ENCODE measurements at places on chromosomes 2 and 18. TPM values are rescaled to one million over a fixed set of nuclear protein-coding genes. Genes with fewer than 3 reads are reported as not detected.

GRCh38 chr2:202147775-202148174, 74.7 kb downstream of the KIAA2012 start:
- H3K4me1 ChIP-seq, result no peaks in the 10 kb centered on the region
- H3K27me3 ChIP-seq, result no peaks in the 10 kb centered on the region
- no peak for DNase-seq
- no peak overlapping the region for H3K27ac ChIP-seq
- no peak overlapping the region for H3K4me3 ChIP-seq
- H3K36me3 ChIP-seq, result no peaks in the 10 kb centered on the region

DNA sequence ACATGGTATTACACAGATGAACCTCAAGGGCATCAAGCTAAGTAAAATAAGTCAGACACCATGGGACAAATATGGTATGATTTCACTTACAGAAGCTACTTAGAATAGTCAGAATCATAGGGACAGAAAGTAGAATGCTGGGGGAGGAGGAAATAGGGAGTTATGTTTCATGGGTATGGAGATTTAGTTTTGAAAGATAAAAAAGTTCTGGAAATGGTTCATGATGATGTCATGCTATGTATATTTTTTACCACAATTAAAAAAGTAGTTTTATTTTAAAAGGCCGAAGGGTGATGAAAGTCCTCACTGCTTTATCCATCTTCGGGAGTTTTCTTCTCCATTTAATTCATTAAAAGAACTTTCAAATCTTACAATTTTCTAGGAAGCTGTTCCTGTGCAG, 181.9 kb downstream of the CALCRL start:
- no peaks in the 10 kb centered on the region for H3K27me3 ChIP-seq
- no peaks in the 10 kb centered on the region for H3K36me3 ChIP-seq
- no peak for DNase-seq
- H3K4me3 ChIP-seq, result no peak overlapping the region

GRCh38 chr2:170243118-170243837, 65.3 kb downstream of the MYO3B start:
- no peak for DNase-seq
- H3K4me1 ChIP-seq, result no peaks in the 10 kb centered on the region
- no peaks in the 10 kb centered on the region for H3K36me3 ChIP-seq

- H3K27me3 ChIP-seq, result no peaks in the 10 kb centered on the region
- H3K4me3 ChIP-seq, result no peak overlapping the region
- no peaks in the 10 kb centered on the region for H3K4me1 ChIP-seq
- H3K36me3 ChIP-seq, result no peaks in the 10 kb centered on the region
- DNase-seq, result no peak
These were observed 67.3 kb upstream of the TNP1 start for GRCh38 chr2:216927163-216927562.

- H3K36me3 ChIP-seq, result no peaks in the 10 kb centered on the region
- no peak overlapping the region for H3K27ac ChIP-seq
- no peaks in the 10 kb centered on the region for H3K4me1 ChIP-seq
- H3K4me3 ChIP-seq, result no peak overlapping the region
- no peaks in the 10 kb centered on the region for H3K27me3 ChIP-seq
These were observed 425.8 kb upstream of the SYT4 start for GRCh38 chr18:43703050-43703449.

BMP10 gene
- 8.0 TPM for total RNA-seq

DLGAP1 gene
- total RNA-seq, result 1.2 TPM

Measured in liver (tissue), 10 donors.